ENCODE measurements at places on chromosomes 6 and 20.

GRCh38 chr6:15297895-15298590 lies 52.2 kb downstream of the JARID2 start:
- DNase-seq: no peak

DNA sequence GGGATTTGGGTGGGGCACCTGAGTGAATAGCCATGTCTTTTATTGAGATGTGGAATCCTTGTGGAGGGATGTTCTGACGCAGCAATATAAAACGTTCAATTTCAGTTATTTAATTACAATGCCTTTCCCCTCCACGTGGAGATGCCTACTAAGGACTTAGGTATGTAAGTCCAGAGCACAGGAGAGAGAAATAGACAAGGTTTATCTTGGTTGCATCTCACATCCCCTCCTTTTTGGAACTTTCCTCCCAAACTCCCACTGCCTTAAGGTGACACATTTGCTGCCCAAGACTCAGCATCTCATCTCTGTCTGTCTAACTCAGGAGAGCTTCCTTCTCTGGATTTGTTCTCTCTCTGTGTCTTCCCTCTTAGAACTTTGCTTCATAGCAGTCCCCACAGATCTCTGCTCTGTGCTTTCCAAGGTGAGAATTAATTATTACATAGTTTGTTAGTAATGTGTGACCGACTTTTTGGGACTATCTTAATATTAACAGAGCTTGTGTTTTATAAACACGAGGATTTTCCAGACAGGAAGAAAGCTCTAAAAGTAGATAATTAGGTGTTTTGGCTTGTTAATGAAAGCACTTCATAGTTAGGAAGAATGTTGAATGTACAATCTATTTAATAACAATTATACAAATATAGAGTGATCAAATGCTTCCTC lies 52.6 kb downstream of the COL19A1 start:
- no peak for DNase-seq

GRCh38 chr6:21908161-21908848 lies 314.8 kb downstream of the SOX4 start:
- no peak for DNase-seq

DNA sequence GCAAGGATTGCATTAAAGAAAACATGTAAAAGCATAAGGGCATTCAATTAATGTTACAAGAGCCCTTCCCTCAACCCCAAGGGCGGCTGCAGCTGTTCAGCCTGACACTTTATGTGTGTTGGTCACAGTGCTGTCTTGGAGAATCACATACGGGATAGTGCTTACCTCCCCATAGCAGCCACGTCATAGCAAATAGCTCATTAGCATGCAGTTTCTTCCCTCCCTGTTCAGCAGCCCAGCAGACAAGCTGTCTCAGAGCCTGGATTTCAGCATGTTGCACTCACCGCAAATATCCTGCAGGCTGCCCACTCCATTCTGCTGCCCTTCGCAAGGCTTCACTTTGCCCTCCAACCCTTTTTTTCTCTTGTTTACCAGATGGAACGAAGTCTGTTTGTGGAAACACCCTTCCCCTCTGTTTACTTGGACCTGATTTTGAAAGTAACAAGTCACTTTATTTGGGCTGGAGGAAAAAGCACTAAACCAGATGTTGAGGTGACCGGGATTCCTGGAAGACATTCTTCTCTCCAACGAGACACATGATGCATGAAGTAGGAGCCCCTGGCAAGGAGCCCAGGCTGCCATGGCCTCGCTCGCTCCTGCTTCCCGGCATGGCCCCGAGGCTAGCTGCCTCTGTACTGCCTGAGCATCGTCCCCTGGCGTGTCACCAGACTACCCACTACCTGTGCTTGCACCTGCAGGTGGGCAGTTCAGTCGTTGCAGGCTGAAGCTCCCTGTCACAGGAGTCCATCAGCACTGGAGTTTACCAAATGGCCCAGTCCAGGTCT lies 151.6 kb upstream of the GMDS start:
- DNase-seq: peak; percentile 29

- DNase-seq: no peak
These were observed 538.9 kb downstream of the UTRN start for GRCh38 chr6:144824018-144824417.

- DNase-seq: no peak
These were observed 26.7 kb upstream of the TTPAL start for GRCh38 chr20:44448753-44449546.

GRCh38 chr6:44558832-44559251 lies 171.3 kb downstream of the CDC5L start:
- DNase-seq: no peak

DNA sequence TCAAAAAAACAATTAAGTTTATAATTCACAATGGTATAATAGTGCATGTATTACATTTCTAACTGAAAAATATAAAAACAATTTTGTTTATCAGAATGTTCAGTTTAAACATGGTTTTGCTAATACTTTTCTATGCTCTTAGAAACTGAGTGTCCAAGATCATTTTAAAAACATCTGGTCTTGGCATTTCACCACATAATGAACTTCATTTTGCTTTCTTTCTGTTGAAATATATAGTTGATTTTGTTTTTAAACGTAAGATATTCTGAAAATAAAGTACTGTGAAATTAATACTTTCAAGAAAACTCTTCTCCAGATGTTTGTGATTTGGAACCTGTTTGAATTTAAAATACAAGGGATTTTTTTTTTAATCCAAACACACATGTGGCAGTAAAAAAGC lies 264.4 kb downstream of the COL12A1 start:
- no peak for DNase-seq

DNA sequence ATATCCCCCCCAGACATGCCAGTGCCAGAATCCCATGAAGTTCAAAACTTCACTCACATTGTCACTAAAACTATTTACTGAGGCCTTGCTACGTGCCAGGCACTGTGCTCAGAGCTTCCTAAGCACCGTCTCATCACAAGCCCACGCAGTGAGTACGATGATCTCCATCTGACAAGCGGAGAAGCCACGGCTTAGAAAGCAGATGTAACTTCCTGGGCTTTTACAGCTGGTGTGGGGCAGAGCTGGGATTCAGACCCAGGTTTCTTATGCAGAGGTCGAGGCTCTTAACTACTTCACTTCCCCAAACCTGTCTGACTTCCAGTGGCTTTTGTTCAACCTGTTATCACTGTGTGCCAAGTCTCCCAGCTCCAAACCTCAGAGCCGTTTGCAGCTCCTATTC lies 8.3 kb downstream of the MDGA1 start:
- no peak for DNase-seq

- DNase-seq: no peak
These were observed 417.0 kb downstream of the HAO1 start for GRCh38 chr20:7523288-7523687.

- peak; percentile 82 for DNase-seq
These were observed 296 bp downstream of the DZANK1 start for GRCh38 chr20:18466574-18466893.

GRCh38 chr20:64069614-64070243 lies 6.7 kb downstream of the TCEA2 start:
- DNase-seq: no peak

DNA sequence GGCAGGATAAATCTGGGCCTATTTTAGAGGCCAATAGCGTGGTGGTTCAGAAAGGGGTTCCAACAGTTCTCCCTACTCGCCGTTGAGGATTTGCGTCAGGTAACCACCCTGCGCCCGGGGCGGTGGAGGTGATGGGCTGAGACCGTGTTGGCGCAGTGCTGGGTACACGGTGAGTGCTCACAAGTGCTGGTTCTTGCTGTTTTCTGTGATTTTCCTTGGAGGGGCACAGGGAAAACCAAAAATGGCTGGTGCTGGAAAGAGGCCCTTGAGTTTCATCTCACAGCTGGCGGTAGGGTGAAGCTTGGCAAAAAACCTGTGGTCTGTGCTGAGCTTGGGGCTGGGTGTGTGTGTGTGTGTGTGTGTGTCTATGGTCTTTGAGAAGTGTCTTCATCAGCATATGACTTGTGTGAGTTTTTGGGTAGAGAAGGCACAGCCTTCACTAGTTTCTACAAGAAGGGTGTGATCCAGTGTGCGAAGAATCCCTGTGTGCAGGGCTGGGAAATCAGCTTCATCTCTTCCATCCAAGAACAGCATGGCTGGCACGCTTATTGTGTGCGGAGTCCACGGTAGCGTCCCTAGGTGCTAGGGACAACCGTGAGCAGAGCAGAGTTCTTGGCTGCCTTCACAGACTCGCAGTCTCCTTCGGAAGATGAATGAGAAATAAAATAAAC lies 35.3 kb upstream of the SCRT2 start:
- DNase-seq: no peak

- DNase-seq: no peak
These were observed 22.1 kb upstream of the FKBP1A start for GRCh38 chr20:1414982-1415381.

DNA sequence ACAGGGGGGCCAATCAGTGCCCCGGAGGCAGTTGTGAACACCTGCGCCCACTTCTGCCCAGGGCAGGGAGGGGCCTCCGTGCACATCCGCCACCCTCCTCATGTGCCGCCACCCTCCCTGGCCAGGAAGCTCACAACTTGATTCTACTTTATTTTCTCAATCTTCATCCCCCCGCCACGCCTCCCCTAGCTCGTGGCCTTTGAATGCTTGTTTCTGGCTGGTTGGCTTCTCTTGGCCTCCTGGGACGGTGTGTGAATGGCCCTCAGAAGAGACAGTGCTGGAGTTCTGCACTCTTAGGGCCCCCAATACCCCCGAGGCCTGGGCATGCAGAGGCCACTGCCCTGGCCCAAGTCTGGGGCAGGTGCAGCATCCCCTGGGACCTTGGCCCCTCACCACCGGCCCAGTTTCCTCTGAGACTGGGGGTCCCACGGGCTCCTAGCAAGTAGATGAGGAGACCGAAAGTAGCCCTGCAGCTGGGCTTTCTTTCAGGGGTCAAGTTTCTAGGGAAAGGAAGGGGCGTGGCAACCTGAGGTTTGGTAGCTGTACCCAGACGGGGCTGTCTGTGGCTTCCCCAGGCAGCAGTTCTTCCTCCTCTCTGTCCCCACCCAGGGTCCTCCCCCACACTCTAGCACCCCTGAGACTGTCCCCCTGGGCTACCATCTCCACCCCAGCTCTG lies 1.3 kb downstream of the RGS19 start:
- no peak for DNase-seq

- DNase-seq: no peak
These were observed 258.1 kb downstream of the CLIC5 start for GRCh38 chr6:45757443-45758130.

DNA sequence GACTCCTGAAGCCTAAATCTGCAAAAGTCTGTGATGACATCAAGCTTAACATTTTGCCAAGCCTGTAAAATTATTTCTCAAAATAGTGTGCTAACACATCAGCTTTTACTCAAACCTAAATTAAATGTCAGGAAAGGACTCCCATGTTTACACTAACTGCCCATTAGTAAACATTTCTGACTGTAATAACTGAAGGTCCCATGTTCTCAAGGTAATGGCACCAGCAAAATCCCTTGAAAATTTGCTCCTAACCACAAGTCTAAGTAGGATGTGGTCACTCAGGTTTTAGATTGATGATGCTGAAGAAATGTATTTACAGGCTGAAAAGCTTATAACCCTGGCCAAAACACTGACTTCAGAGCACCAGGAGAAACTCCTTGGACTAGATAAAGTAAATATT lies 33.0 kb downstream of the BACH2 start:
- DNase-seq: no peak

DNA sequence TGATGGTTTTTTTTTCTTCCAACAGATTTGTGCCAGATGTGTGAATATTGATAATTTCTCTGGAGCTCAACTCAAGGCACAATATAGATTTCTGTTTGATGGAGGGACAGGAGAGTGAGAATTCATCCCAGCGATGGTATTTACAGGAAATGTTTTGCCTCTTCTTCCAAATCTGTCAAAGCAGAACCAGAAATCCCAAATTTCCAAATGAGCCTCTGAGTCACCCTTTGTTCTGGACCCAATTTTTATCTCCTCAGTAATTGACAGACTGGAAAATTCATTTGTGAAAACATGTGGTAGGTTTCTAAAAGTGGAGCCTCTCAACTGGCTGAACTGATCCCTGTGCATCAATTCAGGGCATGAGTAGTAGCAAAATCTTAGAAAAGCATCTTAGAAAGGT lies 223.2 kb upstream of the TSHZ2 start:
- DNase-seq: no peak

DNA sequence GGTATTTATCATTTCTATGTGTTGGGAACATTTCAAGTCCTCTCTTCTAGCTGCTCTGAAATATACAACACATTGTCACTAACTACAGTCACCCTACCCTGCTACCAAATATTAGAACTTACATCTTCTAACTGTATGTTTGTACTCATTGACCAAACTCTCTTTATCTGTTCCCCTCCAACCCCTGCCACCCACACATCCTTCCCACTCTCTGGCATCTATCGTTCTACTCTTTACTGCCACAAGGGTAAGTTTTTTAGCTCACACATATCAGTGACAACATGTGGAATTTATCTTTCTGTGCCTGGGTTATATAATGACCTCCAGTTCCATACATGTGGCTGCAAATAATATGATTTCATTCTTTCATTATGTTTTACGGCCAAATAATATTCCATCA lies 171.9 kb downstream of the GMDS start:
- DNase-seq: no peak

GRCh38 chr6:22020299-22021003 lies 276.4 kb downstream of the PRL start:
- no peak for DNase-seq

DNA sequence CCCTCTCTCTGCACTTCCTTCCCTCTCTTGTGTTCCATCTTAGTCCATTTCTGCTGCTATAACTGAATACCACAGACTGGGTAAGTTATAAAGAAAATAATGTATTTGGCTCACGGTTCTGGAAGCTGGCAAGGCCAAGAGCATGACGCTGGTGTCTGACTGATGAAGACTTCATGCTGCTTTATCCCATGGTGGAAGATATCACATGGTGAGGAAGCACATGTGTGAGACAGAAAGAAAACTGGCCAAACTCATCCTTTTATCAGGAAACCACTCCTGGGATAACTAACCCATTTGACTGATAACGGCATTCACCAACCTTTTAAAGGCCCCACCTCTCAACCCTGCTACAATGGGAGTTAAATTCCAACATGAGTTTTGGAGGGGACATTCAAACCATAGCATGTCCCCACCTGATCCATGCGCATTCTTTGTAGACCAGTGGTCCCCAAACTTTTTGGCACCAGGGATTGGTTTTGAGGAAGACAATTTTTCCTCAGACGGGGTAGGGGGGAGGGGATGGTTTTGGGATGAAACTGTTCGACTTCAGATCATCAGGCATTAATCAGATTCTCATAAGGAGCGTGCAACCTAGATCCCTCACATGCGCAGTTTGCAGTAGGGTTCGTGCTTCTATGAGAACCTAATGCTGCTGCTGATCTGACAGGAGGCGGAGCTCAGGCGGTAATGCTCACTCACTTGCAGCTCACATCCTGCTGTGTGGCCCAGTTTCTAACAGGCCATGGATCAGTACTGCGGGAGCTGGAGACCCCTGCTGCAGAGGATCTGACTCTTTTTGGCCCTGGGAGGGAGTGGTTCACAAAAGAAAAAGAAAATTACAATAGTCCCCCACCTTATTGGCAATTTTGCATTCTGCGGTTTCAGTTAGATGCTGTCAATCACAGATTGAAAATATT lies 71.7 kb upstream of the RNF24 start:
- no peak for DNase-seq
